ENCODE measurements at places on chromosomes 13 and 19. TPM values are rescaled to one million over a fixed set of nuclear protein-coding genes. Genes with fewer than 3 reads are reported as not detected.

The FLT3LG gene
- 1.8 TPM for polyA plus RNA-seq

DNA sequence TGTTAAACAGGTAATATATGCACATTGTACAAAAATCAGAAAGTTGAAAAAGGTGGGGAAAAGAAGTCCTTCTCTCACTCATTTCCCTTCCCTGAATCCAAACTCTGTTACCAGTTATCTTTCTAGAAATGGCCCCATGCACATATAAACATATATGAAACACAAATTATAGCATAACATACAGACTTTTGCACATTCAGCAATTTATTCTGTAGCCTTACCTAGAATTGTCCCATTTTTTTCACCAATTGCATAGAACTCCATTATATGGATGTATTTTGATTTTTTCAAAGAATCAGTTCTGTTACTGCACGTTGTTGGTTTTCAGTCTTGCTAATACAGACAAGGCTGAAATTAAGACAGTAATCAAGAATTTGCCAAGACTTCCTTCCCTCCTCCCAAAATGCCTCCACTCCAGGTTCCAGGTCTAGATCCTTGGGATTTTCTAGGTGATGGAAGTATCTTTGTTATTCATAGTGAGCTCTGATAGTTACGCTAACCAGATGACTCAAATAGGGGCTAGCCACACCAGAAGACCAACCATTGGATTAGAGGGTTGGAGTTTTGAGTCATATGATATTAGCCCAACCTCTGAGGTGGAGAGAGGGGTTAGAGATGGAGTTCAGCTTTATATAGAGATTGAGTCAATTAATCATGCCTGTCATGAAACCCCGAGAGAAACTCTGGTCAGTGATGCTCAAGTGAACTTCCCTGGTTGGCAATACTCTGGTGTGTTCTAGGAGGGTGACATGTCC lies 30.7 kb downstream of the GPR180 start:
- DNase-seq, result no peak

The NANOS3 gene
- polyA plus RNA-seq, result 0.72 TPM

DNA sequence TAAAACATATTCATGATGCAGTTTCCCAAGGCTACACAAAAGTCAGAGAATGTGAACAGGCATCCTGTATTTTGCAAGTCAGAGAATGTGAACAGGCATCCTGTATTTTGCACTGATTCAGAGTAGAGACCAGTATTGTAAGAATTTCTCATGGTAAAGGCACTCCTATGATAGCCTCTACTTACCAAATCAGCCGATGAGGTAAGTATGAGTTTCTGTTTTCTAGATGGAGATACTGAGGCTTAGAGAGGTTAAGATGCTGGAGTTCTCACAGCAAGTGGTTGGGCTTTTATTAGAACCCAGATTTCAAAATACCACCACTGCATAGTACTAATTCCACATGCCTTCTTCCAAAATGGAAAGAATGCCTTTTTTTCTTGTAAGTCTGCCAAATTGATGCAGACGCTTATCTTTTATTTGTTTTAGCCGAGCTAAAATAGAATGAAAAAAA lies 12.3 kb downstream of the TPT1 start:
- no peak for DNase-seq

- no peak for DNase-seq
Observed at GRCh38 chr13:35478271-35479037, 2.0 kb upstream of the MAB21L1 start.

The PLK5 gene
- polyA plus RNA-seq, result not detected

Data from muscle of arm (tissue), 14 donors.